ENCODE measurements at places on chromosomes 13 and 19.

DNA sequence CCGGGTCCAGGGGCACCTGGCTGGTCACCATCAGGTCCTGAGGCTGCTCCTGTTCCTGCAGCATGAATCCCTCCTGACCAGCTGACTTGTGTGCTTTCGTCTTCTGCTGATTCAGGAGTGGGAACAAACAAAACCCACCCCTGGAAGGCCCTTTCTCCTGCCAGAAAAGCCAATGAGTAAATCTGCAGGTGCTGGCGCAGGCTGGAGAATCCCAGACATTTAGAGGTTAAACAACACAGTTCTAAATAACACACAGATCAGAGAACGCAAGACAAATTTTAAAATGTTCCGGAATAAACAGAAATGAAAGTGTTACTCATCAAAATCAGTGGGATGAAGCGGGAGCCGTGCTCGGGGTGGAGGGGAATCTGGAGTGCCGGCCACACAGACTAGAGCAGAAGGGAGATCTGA lies 60.6 kb upstream of the C13orf46 start:
- DNase-seq = no peak

DNA sequence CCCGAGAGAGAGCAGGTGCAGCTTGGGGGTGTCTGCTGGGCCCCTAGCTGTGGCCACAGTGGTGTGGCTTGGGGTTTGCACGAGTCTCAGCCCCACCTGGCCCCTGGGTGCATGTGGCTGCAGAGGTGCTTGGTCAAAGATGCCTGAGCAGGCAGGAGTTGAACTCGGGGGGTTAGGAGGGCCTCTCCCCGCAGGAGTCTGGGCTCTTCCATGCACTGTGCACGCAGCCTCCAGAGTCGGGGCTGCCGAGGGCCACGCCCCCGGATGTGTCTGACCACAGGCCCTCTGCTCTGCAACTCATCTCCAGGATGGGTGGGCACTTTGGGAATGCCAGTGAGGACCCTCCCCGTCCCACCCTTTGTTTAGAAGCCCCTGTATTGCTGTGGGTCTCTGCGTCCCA lies 91.5 kb upstream of the MCF2L start:
- DNase-seq = no peak

DNA sequence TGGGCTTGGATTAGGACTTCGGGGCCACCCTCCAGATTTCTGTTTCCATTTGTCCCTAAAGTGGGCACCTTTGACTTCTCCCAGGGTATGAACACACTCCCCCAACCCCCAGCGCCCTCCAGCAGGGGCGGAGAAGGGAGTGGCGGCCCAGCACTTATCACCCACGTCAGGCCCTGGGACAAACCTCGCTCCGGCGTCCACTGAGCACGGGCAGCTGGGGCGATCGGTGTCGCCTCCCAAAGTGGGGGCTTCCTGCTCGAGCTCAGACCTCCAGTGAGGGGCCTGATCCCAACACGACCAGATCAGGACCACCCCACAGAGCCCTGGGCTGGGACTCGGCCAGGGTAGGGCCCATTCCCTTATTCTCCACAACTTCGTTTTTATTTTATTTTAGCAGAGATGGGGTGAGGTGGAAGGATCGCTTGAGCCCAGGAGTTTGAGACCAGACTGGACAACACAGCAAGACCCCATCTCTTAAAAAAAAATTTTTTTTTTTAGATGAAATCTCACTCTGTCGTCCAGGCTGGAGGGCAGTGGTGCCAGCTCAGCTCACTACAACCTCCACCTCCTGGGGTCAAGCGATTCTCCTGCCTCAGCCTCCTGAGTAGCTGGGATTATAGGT lies 3.7 kb upstream of the TCF3 start:
- no peak for DNase-seq

GRCh38 chr13:102940143-102940542 lies 94.3 kb downstream of the ERCC5 start:
- no peak for DNase-seq

DNA sequence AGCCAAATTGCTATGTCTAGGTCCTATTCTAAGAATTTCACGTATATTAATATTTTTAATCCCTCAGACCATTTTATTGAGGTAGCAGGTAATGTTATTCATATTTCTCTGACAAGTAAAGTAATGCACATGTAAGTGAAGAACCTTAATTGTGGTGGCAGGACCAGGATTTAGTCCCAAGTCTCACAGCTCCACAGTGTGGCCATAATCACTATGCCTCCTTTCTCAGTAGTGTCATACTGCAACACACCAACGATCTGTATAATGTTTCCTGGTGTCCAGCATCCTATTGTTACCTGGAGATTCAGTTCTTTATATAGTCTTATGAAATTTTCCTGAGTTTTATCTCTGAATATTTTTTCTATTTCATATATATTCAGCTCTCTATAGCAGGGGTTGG lies 340.3 kb downstream of the OLFM4 start:
- DNase-seq = no peak

DNA sequence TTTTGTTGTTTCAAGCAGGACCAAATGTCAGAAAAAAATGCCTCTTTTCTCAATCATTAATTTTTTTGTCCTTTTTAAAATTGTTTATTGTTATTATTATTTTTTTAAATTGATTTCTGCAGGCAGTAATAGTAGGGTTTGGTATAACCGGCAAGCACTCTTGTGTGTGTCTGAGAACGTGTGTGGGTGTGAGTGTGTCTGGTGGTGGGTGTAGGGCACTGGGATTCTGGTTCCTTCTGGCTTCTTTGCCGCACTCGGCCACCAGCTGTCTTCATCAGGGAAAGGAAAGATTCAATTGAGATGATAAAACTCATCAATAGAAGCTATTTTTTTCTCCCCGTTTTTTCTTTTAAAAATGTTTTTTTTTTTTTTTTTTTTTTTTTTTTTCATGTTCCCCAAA lies 56.4 kb downstream of the IER2 start:
- no peak for DNase-seq

DNA sequence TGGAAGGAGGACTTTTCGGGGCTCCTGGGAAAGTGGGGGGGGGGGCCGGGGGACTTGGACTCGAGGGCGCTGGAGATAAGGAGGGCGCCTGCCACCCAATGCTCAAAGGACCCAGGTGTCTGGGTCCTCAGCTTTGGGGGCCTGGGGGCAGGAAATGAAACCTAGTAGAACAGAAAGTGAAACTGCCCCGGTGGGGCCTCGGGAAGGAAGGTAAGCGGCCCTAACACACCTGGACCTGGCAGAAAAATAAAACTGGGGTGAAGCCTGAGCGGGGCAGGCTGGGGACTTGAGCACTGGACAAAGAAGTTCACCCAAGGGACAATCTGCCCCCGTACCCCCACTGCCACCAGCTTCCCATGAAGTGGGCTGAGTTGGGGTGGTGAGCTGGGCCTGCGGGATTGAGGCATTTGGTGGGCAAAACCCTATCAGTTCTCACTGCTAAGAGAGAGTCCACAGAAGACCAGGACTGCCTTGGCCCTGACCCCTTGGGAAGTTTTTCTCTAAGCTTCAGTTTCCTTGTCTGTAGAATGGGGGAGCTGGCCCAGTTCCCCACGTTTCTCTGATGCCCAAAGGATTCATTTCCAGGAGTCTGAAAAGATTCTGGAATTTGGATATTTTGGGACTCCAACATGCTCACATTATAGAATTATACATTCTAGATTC lies 2.3 kb downstream of the PRKD2 start:
- peak; percentile 52 for DNase-seq

- DNase-seq = no peak
Measured at GRCh38 chr19:31529121-31529520, 179.9 kb upstream of the TSHZ3 start.

DNA sequence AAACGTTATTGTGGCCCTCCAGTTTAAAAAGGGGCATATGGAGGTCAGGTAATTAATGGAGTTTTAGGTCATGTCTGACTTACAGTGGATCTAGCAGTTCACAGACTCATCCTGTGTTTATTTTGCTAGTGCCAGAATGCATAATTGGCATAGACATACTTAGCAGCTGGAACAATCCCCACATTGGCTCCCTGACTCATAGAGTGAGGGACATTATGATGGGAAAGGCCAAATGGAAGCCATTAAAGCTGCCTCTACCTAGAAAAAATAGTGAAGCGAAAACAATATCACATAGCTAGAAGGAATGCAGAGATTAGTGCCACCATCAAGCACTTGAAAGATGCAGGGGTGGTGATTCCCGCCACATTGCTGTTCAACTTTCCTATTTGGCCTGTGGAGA lies 610.7 kb downstream of the SLITRK5 start:
- no peak for DNase-seq

DNA sequence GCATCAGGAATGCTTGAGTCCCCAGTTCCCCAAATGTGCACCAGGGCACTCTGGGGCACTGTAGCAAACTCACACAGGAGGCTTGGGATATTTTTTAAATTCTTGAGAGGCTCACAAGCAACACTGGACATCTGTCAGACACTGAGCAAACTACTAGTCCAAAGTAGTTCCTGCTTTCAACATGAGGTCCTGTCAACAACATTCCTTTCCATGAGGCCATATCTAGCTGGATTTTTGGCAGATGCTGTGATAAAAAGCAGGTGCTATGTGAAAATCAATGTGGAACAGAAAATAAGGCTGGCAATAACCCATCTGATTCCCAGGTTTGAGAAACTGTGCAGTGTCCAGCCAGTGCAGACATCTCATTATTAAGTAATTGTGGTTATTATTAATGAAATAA lies 50.5 kb downstream of the STARD13 start:
- no peak for DNase-seq

- DNase-seq = no peak
Measured at GRCh38 chr13:31891472-31891871, 140.1 kb upstream of the FRY start.

- DNase-seq = no peak
Measured at GRCh38 chr13:112867301-112867711, 101.7 kb upstream of the MCF2L start.

DNA sequence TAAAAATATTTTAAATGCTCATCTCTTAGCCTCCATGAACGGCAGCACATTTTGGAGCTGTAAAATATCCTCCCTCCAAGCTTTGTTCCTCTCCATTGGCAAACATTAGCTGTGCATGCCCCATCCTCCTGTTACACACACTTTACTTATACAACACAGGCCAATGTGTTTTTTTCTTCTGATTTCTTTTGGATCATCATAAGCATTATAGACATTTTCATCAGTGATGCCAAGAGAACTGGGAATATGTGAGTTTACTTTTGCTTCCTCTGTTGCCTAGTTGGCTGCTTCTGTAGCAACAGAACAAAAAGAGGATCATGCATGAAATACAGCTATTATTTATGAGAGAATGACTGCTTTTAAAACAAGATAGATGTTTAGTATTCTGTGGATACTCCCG lies 142.6 kb downstream of the PCDH9 start:
- DNase-seq = no peak

DNA sequence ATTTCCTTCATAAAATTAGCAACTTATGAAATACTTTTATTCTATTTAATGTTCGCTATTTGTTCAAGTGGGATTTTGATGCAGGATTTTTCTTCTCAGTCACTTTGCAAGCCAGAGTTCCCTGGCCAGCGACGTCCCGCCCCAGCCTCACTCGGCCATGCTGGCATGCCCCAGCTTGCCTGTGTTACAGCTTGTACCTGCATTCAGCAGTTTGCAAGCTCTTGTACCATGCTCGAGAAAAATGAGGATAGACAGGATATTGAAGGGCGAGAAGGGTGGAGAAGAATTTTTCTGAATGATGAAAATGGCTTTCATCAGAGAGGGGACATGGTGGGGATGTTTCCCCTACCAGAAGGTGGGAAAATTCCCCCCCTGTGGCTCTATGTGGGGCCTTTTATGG lies 2180.2 kb upstream of the PCDH20 start:
- no peak for DNase-seq

GRCh38 chr19:50844296-50844935 lies 10.3 kb upstream of the KLK3 start:
- no peak for DNase-seq

DNA sequence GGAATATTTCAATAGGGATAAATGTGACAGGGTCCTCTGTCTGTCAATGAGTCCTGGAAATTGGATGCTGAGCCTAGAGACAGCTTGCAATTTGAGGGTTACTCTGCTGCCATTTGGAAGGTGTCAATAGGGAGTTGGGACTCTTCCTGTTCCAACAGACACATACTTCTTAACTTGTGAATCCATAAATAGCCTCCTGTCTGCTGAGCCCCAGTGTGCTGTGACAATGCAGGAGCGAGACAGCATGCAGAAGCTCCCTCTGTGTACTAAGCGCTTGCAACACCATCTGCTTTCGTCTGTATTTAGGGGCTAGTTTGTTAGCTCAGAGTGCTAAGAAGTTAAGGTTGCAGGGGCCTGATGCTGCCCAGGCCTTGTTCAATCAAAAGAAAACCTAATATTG lies 58.5 kb upstream of the GPR12 start:
- DNase-seq = no peak

- DNase-seq = no peak
Measured at GRCh38 chr19:4445963-4446703, 11.5 kb downstream of the UBXN6 start.

- DNase-seq = peak; percentile 22
Measured at GRCh38 chr13:72850959-72851677, 69.2 kb downstream of the PIBF1 start.

DNA sequence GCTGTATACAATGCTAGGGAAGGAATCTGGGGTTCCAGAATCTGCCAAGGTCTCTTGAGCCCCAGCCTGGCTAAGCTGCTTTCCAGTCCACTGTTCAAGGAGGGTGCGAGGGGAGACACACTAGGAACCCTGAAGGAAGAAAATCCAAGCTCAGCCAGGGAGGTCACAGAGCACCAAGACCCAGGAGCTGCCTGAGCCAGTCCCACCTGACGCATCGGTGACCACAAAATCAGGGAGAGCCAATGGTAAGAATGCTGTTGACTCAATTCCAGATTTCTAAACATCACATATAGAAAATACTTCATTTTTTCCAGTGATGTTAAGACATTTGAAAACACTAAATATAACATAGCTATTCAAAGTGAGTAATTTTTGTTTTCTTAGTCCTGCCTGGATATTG lies 50.1 kb downstream of the CEP89 start:
- no peak for DNase-seq

- no peak for DNase-seq
Measured at GRCh38 chr19:22427960-22428913, 6.1 kb upstream of the ZNF98 start.

DNA sequence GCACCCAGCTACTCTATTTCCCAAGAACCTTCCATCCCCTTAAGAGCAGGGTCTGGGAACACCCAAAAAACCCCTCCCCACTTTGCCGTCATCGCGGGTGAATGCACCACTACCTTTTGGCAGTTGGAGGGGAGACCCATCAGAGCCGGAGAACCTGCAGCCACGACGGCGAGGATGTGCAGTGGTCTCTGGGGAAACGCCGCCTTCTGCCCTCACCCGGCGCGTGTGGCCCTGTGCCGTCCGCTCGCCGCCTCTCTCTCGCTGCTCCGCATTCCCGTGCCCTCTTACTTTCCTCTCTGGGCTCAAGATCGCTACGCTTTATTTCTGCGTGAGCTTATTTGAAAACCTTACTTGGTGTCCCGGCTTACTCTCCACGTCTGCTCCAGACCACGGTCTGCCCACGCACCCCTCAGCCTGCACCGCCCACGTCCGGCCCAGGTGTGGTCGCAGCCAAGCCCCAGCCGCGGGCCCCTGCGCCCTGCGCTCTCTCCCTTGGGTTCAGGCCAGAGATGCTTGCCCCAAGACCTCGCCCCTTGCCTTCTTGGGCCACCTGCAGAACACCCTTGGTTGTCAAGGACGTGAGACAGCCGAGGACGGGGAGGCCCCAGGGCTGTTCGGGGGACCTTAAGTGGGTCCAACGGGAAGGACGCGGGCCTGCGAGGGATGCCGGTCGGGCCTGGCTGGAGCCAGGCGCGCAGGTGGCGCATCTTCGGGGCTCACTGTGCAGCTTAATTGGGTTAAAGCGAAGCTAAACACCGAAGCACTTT lies 2.0 kb upstream of the MAB21L1 start:
- DNase-seq = no peak

GRCh38 chr13:29743201-29743786 lies 107.1 kb downstream of the UBL3 start:
- DNase-seq = no peak

All from NCI-H2029 treated with DMSO at 0.1 percent for 48 hours (cell line).